SW 1271 (cell line): ENCODE measurements at places on chromosomes 7 and 10.

DNA sequence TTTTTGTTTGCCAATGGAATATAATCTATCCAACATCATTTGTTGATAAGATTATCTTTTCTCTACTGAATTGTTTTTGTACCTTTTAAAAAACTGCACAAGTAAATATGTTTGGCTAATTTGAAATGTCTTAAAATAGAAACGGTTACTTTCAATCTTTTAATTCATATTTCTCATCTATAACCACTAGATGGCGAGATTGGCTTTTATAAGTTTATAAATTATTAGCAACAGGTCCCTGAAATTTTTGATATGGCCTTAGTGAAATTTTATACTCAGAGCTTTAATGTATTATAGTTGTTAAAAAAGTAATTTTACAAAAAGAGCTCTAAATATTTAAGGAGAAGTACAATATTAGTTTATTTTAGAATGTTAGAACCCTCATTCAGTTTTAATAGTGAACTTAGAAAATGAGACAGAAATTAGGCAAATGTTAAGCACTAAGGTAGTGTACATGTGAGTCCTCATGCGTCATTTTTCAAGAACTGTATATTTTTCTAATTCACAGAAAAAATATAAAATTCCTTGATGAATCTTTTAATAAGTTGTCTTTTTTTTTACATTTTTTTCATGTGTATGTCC lies 592.5 kb downstream of the ARL4A start:
- peak; percentile 7 for DNase-seq

- DNase-seq: no peak
Observed at GRCh38 chr7:155995183-155995612, 182.9 kb upstream of the SHH start.

DNA sequence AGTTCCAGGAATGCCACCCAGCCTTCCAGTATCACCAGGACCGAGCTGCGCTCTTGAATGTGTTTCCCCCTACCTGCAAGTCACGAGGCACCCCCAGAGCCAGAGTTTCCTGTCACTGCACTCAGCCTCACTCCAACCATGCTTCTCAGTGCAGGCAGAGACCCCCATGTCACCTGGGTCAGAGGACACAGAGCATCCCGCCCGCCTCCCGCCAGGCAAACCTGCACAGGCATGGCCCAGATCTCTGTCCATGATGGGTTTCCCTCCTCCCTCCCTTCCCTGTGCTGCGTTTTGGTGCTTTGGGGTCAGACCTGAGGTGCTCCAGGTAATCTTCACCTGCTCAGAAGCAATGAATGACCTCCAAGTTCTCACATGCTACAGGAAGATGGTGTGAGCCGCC lies 3.1 kb upstream of the RET start:
- no peak for DNase-seq

DNA sequence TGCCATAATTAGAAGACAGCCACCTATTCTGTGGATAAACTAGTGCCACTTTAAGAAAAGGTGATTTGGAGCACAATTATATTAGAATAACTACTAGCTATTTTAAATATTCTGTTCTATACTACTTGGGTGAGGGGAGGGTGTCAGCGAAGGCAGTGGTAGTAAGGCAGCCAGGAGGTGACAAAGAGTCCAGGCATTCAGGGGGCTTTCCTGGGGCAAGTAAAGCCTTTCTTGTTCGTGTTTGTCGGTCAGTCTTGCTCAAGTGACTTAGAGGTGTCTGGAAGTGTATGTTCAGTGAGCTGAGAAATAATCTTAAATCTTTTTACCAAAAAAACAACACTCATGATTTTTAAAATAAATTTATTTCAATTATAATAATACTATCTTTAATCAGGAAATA lies 34.4 kb downstream of the ADD3 start:
- no peak for DNase-seq

GRCh38 chr7:30001998-30002397 lies 12.4 kb upstream of the SCRN1 start:
- DNase-seq: no peak

- DNase-seq: no peak
Observed at GRCh38 chr7:108057951-108058481, 55.1 kb upstream of the LAMB1 start.

GRCh38 chr10:23171232-23171876 lies 20.8 kb upstream of the PTF1A start:
- DNase-seq: no peak

GRCh38 chr7:84154991-84155781 lies 39.4 kb downstream of the SEMA3A start:
- no peak for DNase-seq

DNA sequence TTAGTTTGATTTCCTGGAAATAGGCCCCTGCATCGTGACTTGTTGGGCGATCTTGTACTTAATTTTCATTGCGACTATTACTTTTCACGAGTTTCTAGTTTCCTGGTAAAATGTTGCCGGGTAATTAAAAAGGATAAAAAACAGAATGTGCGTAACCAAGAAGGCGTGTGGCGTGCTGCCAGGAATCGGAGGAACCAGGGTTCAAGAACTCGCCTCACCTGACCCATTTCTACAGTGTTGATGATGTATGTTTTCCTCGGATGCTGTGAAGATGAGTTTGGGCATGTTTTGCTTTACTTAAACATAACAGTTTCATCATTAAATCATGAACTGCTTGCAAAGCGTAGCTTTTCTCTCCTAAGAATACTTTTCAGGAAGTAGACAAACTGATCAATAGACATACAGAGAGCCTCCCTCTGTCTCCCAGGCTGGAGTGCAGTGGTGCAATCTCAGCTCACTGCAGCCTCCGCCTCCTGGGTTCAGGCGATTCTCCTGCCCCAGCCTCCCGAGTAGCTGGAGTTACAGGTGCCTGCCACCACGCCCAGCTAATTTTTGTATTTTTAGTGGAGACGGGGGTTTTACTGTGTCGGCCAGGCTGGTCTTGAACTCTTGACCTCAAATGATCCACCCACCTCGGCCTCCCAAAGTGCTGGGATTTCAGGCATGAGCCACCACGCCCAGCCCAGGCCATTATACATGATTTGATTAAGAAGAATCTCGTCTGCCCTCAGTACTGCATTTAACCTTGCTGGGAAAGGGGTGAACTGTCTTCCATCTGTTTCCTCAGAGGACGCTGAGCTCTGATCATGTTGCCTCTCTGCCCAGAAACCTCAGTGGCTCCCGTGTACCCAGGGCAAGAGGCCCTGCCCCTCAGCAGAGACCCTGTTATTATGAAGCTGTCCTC lies 9.1 kb downstream of the FOXK1 start:
- no peak for DNase-seq

- DNase-seq: peak; percentile 25
Observed at GRCh38 chr10:71771821-71772617, 1.3 kb downstream of the VSIR start.

DNA sequence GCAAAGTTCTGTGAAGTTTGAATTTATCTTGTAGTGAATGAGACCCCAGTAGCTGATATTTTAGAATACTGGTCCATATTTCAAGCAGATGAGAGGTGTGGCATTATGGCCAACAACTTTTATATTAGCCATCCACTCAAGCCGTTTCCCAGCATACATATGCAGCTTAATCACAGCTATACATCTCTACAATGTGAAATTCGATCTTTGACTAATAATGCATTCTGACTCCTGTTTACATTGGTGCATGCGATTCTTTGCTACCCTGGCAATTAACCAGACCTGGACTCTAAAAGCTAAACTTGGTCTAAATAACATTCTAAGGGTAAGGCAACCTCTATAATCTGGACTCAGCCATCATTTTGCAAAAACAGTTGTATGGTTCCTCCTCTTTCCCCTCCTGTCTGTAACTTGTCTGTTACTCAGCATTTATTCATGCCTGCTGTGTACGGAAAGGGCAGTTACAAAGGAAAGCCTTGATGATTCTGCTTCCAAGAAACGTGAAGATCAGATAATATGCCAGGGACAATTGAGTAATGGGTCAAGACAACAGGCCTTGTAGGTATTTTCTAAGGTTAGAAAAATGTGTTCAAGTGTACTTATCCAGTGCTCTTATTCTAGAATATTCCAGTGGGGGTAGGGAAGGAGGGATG lies 50.6 kb downstream of the PNLIPRP2 start:
- DNase-seq: no peak

GRCh38 chr10:117364110-117364960 lies 10.9 kb downstream of the PDZD8 start:
- no peak for DNase-seq

DNA sequence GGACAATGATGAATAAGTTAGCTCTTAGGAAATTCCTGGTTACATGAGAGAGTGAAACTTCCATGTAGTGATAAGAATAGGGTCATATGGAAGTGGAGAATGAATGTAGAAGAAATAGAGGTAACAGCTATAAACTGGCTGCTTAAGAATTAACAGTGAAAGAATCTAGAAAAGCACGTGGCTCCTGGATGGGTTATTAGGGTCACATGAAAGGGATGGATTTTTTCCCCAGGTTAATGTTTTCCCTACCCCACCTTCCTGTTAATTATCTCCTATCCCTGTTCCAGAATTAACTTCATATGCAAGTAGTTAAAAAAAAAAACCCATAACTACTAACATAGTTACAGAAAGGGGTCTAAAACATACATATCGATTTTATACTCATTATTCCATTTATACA lies 58.0 kb downstream of the ANKIB1 start:
- no peak for DNase-seq

- peak; percentile 80 for DNase-seq
Observed at GRCh38 chr7:134778941-134779740, at the start of gene CALD1. CALD1 (plus strand) TSS chr7:134779634; CDS start chr7:134867734, 88,100 bp downstream.

GRCh38 chr7:126370038-126370668 lies 882.6 kb downstream of the GRM8 start:
- DNase-seq: no peak

- DNase-seq: no peak
Observed at GRCh38 chr10:23754179-23754578, 315.3 kb downstream of the OTUD1 start.

DNA sequence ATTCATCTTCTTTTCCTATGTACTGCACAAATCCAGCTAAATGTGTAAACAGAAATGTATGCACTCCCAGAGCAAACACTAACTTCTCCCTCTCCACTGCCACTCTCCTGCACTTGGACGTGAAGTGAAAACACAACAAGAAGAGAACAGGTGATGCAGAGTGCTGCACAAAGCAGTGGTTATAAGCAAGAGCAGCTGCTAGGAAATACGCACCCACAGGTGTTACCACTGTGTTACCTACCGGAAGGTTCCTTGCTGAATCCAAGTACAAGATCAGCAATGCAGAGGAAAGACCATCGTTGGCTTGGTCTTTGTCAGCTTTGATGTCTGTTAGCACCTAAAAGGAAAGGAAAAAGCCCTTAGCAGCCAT lies 54.6 kb upstream of the NCAPG2 start:
- no peak for DNase-seq

DNA sequence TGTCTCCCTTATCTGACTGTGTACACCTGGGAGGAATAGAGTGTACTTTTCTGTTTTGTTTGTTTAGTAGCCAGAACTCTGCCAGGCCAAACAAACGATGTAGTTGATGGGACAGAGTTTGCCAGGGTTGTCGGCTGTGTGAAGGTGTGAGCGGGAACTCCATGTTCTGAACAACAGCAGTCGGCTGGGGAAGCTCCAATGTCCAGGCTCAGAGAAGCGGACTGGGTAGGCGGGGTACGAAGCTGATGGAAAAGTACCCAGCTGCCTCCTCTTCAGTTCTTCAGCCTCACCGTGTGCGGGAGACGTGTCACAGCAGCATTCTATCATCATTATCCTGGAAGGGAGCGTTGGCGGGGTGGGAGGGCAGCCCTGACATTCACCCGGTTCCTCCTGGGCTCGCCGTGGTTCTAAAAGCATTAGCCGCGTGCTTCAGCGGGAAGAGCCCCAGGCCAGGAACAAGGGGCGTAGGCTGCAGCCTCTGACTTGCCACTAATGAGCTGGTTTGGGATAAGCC lies 52.9 kb downstream of the PFKFB3 start:
- no peak for DNase-seq

GRCh38 chr10:111098679-111099437 lies 22.0 kb downstream of the ADRA2A start:
- DNase-seq: no peak

- DNase-seq: no peak
Observed at GRCh38 chr7:157684909-157685429, 348.2 kb downstream of the DNAJB6 start.

DNA sequence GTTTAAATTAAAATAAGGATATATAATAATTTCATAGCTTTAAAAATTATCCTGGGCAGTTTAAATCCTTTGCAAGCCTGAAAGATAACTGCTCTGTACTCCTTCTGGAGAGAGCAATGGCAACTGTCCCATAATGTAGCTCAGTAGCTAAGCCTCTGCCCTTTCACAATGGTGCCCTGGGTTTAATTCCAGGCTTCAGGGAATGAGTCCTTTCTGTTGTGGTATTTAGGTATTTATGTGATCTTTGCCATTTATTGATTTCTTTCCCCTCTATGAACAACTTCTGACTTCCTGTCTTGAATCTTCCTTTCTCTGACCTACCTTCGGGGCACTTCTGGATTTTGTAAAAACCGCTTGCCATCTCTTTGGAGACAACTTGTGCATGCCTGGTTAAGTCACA lies 773.2 kb downstream of the IPMK start:
- no peak for DNase-seq

DNA sequence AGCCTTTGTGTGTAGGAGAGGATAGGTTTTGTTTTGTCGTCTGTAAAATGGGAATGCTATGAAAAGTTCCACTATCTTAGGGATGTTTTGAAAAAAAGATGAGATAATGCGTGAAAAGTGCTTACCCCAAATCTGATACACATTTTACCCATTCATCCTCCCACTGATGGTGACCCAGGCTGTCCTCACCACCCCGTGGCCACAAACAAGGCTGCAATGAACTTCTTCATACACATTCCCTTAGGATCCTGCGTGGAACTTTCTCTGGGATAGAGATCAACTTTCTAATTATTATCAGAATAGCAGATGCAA lies 399 bp upstream of the OGDHL start:
- DNase-seq: no peak

DNA sequence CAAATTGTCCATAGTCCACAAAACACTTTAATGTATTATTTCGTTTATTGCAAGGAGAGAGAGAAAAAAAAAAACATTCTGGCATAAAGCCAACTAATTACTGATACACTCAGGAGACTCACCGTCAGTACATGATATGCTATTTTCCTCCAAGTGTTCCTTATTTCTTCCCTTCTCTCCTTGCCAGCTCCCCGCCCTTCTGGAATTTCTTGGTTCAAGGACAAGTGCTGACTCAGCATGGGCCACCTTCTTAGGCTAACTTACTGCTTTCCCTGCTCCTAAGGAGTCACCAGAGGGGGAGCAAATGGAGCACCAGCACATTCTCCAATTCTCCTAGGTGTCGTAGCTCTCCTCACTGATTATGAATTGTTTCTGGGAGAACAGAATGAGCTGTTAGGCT lies 133.8 kb upstream of the HDAC9 start:
- DNase-seq: no peak

GRCh38 chr10:109027534-109028185 lies 895.7 kb downstream of the XPNPEP1 start:
- no peak for DNase-seq
